ENCODE measurements at places on chromosomes 1 and 21.

- no peak overlapping the region for H3K27ac ChIP-seq
- H3K4me3 ChIP-seq, result no peak overlapping the region
- H3K4me1 ChIP-seq, result no peaks in the 10 kb centered on the region
- no peaks in the 10 kb centered on the region for H3K27me3 ChIP-seq
- no peaks in the 10 kb centered on the region for H3K36me3 ChIP-seq
Measured at GRCh38 chr1:171610385-171610784, 11.7 kb upstream of the MYOCOS start.

- no peaks in the 10 kb centered on the region for H3K36me3 ChIP-seq
- H3K27ac ChIP-seq, result no peak overlapping the region
- H3K4me3 ChIP-seq, result no peak overlapping the region
- no peaks in the 10 kb centered on the region for H3K27me3 ChIP-seq
- no peak for DNase-seq
- H3K4me1 ChIP-seq, result peaks cover 25% of the 10 kb centered on the region
Measured at GRCh38 chr1:201511396-201511940, 4.5 kb upstream of the CSRP1 start.

DNA sequence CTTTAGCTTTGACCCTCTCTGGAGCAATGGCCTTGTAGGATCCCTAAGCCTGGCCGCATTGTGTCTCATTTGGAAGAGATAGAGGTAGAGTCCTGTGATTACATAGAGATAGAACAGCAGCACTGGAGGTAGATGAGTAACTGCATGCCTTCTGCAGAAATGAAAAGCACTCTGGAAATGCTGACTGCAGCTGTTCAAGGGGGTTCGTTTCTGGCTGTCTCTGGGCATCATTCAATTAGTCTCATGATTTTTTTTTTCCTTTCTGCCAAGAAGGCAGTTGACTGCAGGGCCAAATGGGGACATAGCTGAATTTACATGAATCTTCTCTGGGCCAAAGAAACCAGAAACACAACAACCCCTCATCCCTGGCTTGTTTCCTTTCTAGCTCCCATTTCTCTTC is 28.1 kb upstream of the SNX27 start:
- no peak overlapping the region for H3K27ac ChIP-seq
- H3K27me3 ChIP-seq, result no peaks in the 10 kb centered on the region
- no peak for DNase-seq
- peaks cover 6% of the 10 kb centered on the region for H3K4me1 ChIP-seq
- no peak overlapping the region for H3K4me3 ChIP-seq
- H3K36me3 ChIP-seq, result peaks cover 23% of the 10 kb centered on the region

- H3K27ac ChIP-seq, result peak overlapping the region; percentile 0
- H3K27me3 ChIP-seq, result no peaks in the 10 kb centered on the region
- no peak overlapping the region for H3K4me3 ChIP-seq
- peak; percentile 41 for DNase-seq
Measured at GRCh38 chr1:92756537-92756936, 28.4 kb downstream of the EVI5 start.

- no peaks in the 10 kb centered on the region for H3K36me3 ChIP-seq
- H3K4me1 ChIP-seq, result no peaks in the 10 kb centered on the region
- no peak overlapping the region for H3K27ac ChIP-seq
- no peak for DNase-seq
- no peak overlapping the region for H3K4me3 ChIP-seq
- H3K27me3 ChIP-seq, result no peaks in the 10 kb centered on the region
Measured at GRCh38 chr1:109689844-109690405, 2.3 kb downstream of the GSTM1 start.

GRCh38 chr1:118210051-118210722 is 25.2 kb upstream of the SPAG17 start:
- DNase-seq, result no peak
- no peaks in the 10 kb centered on the region for H3K27me3 ChIP-seq
- H3K27ac ChIP-seq, result no peak overlapping the region
- no peaks in the 10 kb centered on the region for H3K36me3 ChIP-seq
- H3K4me1 ChIP-seq, result no peaks in the 10 kb centered on the region

DNA sequence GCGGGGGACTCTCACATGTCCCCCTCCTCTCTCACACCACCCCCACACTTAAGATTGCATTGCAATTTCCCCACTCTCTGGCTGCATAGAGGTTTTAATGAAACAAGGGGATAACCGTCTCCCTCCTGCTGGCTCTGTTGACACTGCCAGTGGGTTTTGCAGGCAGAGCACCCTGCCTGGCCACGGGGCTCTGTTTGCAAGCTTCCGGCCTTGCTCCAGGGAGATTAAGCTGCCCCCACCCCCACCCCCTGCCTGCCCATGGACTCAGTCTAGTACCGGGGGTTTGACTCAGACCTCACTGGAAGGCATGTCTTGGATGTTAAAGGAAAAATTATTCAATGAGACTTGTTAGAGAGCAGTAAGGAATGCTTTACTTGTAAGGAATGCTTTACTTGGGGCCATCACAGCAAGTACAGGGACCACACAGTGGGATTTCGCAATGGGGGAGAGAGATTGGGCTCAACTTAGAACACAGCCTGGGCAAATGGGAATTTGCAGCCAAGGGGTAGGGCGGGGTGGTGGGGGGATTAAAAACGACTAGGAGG is 101.0 kb downstream of the AJAP1 start:
- no peaks in the 10 kb centered on the region for H3K36me3 ChIP-seq
- DNase-seq, result no peak
- no peak overlapping the region for H3K27ac ChIP-seq
- H3K4me3 ChIP-seq, result no peak overlapping the region

GRCh38 chr1:232538224-232538942 is 91.5 kb downstream of the SIPA1L2 start:
- peak; percentile 66 for DNase-seq
- peaks cover 7% of the 10 kb centered on the region for H3K4me1 ChIP-seq
- H3K27ac ChIP-seq, result no peak overlapping the region
- no peaks in the 10 kb centered on the region for H3K27me3 ChIP-seq
- no peak overlapping the region for H3K4me3 ChIP-seq
- no peaks in the 10 kb centered on the region for H3K36me3 ChIP-seq

DNA sequence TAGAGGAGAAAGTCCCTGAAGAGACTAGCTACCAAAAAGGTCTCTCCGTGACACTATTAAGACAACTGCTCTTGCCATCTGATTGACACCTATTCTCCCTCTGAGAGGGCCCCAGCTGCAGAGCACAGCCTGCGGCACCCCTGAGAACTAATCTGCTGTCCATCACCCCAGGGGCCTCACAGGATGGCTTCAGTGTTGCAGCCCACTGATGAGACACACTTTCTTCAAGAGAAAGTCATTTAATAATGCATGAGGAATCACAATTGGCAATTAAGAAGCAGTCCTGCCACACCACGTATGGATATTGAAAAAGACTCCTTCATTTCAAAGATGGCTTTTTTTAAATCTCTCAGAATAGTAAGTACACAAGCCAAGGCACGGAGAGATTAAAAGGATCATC is 48.9 kb downstream of the CAPN8 start:
- no peak overlapping the region for H3K27ac ChIP-seq
- no peak for DNase-seq
- H3K36me3 ChIP-seq, result no peaks in the 10 kb centered on the region
- no peaks in the 10 kb centered on the region for H3K4me1 ChIP-seq
- no peak overlapping the region for H3K4me3 ChIP-seq
- peaks cover 12% of the 10 kb centered on the region for H3K27me3 ChIP-seq

DNA sequence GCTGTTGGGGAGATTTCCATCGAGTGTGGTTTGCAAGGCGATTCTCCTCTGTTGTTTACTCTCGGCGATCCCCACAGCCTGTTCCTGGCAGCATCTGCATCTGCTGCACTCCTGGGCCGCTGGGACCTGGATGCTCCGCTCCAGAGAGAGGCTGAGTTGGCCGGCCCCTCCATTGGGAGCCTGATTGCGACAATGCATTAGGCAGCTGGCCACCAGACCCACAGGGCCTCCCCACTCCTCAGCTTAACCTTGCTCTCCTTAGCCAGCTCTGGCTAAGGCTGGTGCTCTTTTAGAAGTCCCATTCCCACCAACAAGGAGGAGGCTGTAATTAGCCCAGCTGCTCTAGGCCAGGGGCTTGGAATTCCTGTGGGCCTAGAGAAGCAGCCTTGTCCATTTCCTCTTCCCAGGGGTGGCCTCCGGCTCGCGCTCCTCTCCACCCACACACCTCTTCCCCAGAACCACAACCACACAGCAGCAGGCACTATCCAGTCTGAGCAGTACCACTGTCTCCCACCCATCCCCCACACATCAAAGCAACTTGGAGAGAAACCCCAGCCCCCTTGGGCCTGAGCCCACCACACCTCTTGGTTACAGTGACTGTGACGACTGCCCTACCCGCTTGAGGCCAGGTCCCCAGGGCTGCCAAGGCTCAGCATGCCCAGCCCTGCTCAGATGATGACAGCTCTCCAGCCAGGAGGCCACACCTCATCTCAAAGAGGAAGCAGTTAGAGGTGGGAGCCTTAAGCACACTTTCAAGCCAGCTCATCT is 193.8 kb upstream of the EDN2 start:
- H3K36me3 ChIP-seq, result no peaks in the 10 kb centered on the region
- H3K4me1 ChIP-seq, result peaks cover 21% of the 10 kb centered on the region
- DNase-seq, result peak; percentile 86
- no peaks in the 10 kb centered on the region for H3K27me3 ChIP-seq
- H3K27ac ChIP-seq, result peak overlapping the region; percentile 76

- no peaks in the 10 kb centered on the region for H3K27me3 ChIP-seq
- peaks cover 16% of the 10 kb centered on the region for H3K4me1 ChIP-seq
- no peak for DNase-seq
- no peak overlapping the region for H3K27ac ChIP-seq
- H3K4me3 ChIP-seq, result no peak overlapping the region
Measured at GRCh38 chr1:32771561-32772280, 45.4 kb downstream of the YARS1 start.

GRCh38 chr1:216907100-216907499 is 183.9 kb upstream of the ESRRG start:
- DNase-seq, result no peak
- H3K36me3 ChIP-seq, result no peaks in the 10 kb centered on the region
- no peak overlapping the region for H3K4me3 ChIP-seq
- no peaks in the 10 kb centered on the region for H3K27me3 ChIP-seq

DNA sequence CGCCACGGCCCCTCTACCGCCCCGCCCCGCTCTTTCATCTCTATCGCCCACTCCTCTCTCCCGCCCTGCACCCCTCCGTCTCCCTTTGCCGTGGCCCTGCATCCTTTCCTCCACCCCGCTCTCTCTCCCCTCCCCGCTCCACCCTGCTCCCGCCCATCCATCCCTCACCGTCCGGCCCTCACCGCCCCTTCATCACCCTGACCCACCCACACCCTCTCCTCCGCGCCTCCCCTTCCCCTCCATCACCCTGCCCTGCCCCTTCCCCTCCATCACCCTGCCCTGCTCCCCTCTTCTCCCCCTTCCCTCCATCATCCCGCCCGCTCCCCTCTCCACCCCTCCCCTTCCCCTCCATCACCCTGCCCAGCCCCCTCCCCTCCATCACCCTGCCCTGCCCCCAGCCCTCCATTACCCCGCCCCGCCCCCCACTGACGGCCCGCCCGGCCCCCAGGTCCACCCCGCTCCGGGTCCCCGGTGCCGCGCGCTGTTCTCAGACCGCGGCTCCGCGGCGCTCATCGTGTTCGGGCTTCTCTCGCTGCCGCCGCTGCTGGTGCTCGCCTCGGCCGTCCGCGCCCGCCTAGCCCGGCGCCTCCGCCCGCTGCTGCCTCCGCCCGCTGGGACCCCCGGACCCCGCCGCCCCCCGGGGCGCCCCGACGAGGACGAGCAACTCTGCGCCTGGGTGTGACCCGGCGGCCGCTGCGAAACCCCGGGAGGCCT is 6.2 kb upstream of the ANKRD65 start:
- no peak for DNase-seq
- H3K36me3 ChIP-seq, result no peaks in the 10 kb centered on the region
- no peak overlapping the region for H3K27ac ChIP-seq

DNA sequence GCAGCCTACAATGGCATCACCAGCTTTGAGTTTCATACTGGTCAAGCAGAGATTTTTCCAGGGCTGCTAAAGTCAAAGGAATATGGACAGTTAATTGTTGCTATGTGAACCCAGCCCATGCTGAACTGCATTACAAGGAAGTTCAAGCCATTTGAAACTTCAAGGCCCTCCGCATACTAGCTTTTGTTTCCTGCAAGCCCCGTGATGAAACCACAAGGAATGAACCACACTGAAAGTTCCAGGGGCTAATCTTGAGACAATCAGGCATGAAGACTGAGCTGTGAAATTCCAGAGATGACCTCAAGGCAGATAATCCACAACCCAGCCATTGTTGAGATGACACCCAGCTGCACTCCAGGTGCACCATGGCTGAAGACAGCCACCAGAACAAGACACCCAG is 180.8 kb downstream of the C1orf21 start:
- DNase-seq, result peak; percentile 11
- no peaks in the 10 kb centered on the region for H3K4me1 ChIP-seq
- no peaks in the 10 kb centered on the region for H3K36me3 ChIP-seq
- no peaks in the 10 kb centered on the region for H3K27me3 ChIP-seq
- no peak overlapping the region for H3K27ac ChIP-seq

DNA sequence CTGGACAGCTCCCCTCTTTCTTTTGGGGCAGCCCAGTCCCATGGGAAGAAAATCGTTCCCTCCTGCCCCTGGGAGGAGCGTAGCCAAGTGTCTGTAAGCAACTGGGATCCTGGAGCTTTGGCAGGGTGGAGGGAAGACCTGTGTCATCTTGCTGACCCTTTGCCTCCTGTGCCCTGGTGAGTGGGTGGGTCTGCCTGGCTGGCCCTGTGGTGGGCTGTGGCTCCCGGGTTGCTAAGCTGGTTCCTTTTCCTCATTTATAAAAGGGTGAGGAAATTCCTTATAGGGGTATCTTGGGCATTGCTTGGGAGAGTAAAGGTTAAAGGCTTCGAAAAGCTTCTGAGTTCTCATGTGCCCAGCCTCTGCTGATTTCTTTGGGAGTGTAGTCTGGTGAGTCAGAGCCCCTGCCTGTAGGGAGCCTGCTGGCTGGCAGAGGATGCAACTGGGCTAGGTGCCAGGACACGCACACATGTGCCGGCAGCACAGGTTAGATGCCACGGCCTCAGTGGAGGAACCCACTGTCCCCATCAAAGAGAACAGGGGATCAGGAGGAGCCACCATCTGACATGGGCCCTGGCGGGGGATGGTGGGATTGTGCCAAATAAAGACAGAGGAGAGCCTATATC is 85.2 kb downstream of the ARHGEF10L start:
- H3K27me3 ChIP-seq, result no peaks in the 10 kb centered on the region
- no peak overlapping the region for H3K27ac ChIP-seq
- peaks cover 23% of the 10 kb centered on the region for H3K36me3 ChIP-seq

- peaks cover 78% of the 10 kb centered on the region for H3K36me3 ChIP-seq
- no peak overlapping the region for H3K4me3 ChIP-seq
- peaks cover 7% of the 10 kb centered on the region for H3K4me1 ChIP-seq
- H3K27ac ChIP-seq, result no peak overlapping the region
- DNase-seq, result no peak
- H3K27me3 ChIP-seq, result no peaks in the 10 kb centered on the region
Measured at GRCh38 chr1:155957411-155957915, 16.0 kb downstream of the RXFP4 start.

- DNase-seq, result no peak
- no peak overlapping the region for H3K27ac ChIP-seq
- 0 out of 2 replicates have a peak, but pooled peaks cover 6% of the 10 kb centered on the region for H3K4me1 ChIP-seq
- no peaks in the 10 kb centered on the region for H3K36me3 ChIP-seq
Measured at GRCh38 chr1:184031409-184032107, 6.0 kb downstream of the COLGALT2 start.

GRCh38 chr1:219666242-219666641 is 53.3 kb upstream of the ZC3H11B start:
- H3K4me3 ChIP-seq, result no peak overlapping the region
- H3K27me3 ChIP-seq, result no peaks in the 10 kb centered on the region
- no peaks in the 10 kb centered on the region for H3K4me1 ChIP-seq
- DNase-seq, result peak; percentile 32
- no peak overlapping the region for H3K27ac ChIP-seq

GRCh38 chr1:25922056-25922970 is 16.1 kb upstream of the STMN1 start:
- H3K36me3 ChIP-seq, result no peaks in the 10 kb centered on the region
- no peak overlapping the region for H3K27ac ChIP-seq
- peaks cover 13% of the 10 kb centered on the region for H3K27me3 ChIP-seq
- no peak for DNase-seq
- peaks cover 10% of the 10 kb centered on the region for H3K4me1 ChIP-seq
- H3K4me3 ChIP-seq, result peak overlapping the region; percentile 36
